ENCODE measurements at places on chromosomes 5 and 9.

- no peak for DNase-seq
These were observed 77.8 kb upstream of the LRRTM2 start for GRCh38 chr5:138952962-138953361.

GRCh38 chr5:69231851-69232250 lies 2.8 kb upstream of the CDK7 start:
- DNase-seq, result no peak

- DNase-seq, result peak; percentile 9
These were observed 14.4 kb upstream of the SCGB3A1 start for GRCh38 chr5:180605554-180606214.

GRCh38 chr5:36733183-36733582 lies 126.8 kb downstream of the SLC1A3 start:
- DNase-seq, result no peak

GRCh38 chr9:126503333-126504085 lies 110.2 kb upstream of the LMX1B start:
- DNase-seq, result no peak

DNA sequence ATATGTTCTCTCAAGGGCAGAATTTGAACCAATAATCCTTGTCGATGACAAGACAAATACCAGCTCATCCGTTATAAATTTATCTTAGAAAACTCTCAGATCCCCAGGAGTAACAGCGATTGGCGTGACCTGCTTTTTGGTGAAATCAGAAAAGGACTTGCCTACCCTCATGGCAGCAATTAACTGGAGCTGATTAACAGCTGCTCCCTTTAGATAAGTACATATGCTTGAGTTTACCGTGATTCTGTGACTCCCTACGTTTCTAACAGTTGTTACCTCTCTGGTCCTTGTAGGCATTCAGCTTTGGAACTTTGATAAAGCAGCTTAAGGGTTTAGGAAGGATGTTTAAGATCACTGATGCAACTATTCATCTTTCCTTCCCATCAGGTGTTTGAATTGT lies 2.6 kb downstream of the INVS start:
- DNase-seq, result no peak

DNA sequence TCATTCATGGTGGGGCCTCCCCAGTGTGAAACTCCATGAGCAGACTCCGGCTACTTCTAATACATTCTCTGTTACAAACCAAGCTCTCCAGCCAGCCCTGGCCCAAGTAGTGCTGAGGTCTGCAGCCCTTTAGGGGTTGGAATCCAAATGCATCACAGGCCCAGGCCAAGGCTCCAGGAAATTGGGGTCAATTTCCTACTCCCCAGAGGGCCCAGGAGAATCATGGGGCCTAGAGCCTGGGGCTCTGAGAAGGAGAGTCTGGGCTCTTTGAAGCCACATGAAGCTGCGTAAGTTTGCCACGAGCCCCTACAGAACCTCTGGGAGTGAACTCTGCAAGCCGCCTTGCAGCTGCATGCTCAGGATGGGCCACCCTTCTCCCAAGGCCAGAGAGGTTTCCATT lies 206.4 kb downstream of the PAPPA start:
- no peak for DNase-seq

- DNase-seq, result no peak
These were observed 120.2 kb upstream of the PITX1 start for GRCh38 chr5:135154197-135154596.

DNA sequence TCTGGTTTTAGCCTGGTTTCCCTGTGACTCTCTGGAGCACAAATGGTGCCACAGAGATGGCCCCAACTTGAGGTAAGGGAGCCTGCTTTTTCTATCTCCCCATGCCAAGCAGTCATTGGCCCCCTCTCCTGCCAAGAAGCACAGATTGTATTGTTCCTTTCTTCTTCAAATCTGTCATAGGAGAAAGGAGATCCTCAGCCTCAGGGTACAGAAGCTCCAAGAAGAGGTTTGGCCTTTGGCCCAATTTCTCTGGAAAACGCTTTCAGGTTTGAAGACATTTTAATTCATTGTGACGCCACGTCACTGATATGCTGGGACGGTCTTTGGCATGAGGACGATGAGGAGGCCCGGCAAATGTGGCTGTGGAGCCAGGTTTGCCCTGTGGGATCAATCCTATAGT lies 29.2 kb upstream of the PANK3 start:
- no peak for DNase-seq

DNA sequence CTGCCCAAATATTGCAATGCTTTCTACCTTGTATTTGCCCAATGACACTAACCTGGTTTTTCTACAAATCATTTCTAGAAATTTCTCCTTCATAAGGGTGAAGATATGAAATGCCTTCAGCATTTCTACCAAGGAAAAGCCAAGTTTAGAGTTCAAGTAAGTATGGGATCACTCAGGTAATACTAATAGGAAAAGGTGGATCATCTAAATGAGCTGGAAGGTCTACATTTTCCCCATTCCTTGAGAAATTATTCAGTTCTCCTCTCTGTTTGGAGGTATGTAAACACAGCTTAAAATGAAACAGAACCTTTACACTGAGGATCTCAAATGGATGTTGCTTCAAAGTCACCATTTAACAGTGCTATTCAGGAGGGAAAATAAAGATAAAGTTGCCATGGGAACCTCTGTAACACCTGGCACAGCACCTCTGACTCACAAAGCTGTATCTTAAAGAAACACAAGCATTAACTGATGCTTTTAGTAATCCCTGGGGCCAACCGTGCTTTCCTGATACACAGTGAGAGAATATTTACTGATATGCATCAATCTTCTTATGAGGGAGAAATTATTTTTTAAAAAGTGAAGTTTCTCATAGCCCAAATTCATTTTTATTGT lies 161.3 kb downstream of the DRD1 start:
- no peak for DNase-seq

- DNase-seq, result no peak
These were observed 14.1 kb upstream of the SPARC start for GRCh38 chr5:151700820-151701219.

- no peak for DNase-seq
These were observed 76.8 kb downstream of the PALM2AKAP2 start for GRCh38 chr9:109856785-109857184.

DNA sequence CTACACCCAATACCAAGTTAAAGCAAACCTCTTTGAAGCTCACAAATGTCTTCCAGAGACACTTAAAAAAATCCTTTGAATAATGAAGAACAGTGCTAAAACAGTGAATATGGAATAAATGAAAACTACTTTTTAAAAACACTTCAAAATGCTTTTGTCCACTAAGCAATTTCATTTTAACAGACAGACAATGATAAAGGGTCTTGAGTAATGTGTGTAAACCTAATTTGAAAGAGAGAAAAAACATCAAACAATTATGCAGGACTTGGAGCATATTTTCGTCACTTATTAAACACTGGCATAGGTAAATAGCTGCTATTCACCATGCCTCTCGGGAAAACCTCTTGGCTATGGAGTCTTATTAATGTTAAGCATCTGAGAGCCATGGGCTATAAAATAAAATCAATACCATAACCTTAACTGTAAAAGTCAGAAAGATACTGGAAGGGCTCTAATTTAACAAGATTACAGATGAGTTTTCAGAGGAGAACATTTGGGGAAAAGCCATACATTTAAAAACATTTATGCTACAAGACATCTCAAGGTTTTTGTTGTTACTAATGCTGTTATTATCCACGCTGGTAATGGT lies 177.8 kb downstream of the NFIB start:
- DNase-seq, result no peak

- no peak for DNase-seq
These were observed 39.5 kb downstream of the CCNJL start for GRCh38 chr5:160272889-160273288.

- no peak for DNase-seq
These were observed 34.0 kb upstream of the AFAP1L1 start for GRCh38 chr5:149237662-149238061.

- no peak for DNase-seq
These were observed 19.4 kb downstream of the NRG2 start for GRCh38 chr5:140023611-140024191.

DNA sequence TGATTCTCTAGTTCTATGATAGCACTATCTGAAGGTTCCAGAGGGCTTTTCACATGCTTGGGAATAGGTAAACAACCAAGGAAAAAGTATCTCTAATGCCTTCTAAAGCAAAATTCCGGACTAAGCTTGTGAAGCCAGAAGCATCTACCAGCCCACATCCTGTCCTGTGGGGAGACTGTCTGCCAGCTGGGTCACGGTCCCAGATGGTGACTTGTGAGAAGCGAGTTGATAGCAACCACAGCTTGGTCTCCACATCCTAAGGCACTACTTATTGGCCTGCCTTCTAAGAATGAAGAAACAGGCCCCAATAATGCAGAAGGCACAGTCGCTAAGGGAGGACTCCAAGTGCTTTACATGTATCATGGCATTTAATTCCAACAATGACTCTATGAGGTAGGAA lies 184.1 kb upstream of the ADRA1B start:
- DNase-seq, result no peak

GRCh38 chr5:169222934-169223594 lies 77.9 kb downstream of the SLIT3 start:
- DNase-seq, result peak; percentile 36

- no peak for DNase-seq
These were observed 18.1 kb upstream of the NEUROG1 start for GRCh38 chr5:135553688-135554462.

- no peak for DNase-seq
These were observed 8.9 kb upstream of the IL17B start for GRCh38 chr5:149387982-149388381.

- peak; percentile 3 for DNase-seq
These were observed 684 bp upstream of the MED7 start for GRCh38 chr5:157143127-157143971.

DNA sequence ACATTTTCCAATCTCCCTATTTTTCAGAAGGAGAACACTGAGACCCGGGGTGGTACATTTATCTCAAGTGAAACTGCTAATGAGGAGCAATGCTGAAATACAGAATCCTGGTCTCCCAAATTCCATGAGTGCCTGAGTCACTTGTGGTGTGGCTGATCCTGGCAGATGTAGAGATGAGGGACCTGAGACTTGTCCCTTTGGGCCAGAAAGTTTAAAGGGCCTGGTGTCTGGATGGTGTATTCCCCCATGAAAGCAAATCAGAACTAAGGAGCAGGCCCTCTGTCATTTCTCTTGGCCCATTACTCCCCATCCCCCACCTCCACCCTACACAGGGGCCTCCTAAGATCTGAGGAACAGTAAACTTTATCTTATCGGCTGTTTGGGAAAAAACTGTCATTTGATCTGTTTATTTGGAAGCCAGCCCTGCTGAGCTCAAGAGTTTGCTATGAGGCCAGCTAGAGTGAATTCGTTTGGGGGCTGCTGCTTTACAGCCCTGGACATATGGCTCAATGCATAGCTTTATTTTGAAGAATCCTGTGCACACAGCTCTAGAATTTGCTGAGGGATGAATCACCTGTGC lies 140.3 kb downstream of the LHFPL2 start:
- no peak for DNase-seq

GRCh38 chr5:60640901-60641300 lies 59.1 kb downstream of the DEPDC1B start:
- no peak for DNase-seq

GRCh38 chr5:156718985-156719384 lies 131.1 kb upstream of the PPP1R2B start:
- DNase-seq, result no peak

- no peak for DNase-seq
These were observed 108.9 kb downstream of the F2RL2 start for GRCh38 chr5:76514292-76514691.

DNA sequence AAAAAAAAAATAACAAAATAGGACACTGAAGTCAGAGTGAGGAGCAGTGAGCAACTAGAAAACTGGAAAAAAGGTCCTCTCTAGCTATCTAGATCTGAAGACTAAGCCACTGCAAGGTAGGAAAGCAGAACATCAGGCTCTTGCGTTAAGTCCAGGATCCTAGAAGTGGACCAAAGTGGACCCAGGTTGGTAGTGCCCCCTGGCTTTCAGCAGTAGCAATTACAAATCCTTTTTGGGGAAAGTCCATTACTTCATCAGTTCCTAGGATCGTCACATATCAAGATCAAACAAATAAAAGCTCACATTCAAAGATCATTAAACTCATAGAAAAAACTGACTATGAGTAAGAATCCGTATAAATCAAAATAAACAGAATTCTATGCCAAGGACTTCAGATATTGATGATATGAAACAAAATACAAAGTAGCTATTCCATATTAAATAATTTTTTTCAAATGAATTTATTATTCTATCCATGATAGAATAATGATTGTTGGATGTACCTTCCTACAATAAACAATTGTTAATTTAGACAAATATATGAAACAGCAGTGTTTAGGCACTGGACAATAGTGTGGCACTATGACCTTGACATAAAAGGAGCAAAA lies 6.5 kb upstream of the RICTOR start:
- DNase-seq, result no peak

DNA sequence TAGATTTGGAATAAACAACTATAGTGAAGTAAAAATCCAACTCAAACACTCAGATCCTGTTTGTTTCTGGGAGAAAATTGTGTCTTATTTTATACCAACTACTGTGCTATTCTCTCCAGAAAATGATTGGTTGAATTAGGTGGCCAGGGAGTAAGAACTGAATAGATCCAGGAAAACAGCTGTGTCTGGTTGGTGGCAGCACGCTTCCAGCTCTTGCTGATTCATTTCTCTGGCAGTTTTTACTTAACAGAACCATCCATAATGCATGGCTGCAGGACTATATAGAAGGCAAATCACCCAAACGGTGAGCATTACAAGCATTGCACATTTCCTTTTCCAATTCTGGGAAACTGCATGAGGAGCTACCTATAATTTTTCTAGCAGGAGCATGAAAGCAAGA lies 29.5 kb downstream of the DMAC1 start:
- DNase-seq, result no peak
